ENCODE measurements at places on chromosomes 7 and 10.

DNA sequence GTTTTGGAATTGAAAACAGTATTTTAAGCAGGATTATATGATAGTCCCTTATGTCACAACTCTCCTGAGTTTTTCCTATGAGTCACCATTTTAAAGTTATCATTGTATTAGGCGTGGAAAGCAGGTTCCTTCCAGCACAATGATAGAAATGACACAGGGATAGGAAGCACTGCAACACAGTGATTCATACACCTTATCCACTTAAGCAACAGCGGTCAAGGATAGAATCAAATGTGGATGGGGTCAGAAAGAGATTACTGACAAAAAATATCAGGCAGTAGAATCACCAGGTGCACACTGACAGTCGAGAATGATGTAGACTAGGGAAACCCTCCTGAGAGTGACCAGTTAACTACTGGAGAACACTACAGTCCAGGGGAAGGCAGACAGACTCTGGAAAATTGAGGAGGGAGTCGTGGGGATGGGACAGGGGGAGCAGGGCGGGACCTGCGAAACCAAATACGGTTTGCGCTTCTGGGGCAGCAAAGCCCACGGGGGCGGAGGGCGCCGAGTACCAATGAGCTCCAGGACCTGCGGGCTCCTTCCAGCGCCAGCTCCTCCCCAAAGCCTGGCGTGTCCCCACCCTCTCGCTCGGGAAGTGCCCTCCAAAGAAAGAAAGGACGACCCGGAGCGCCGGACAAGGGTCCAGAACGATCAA lies 479 bp downstream of the PNPLA8 start:
- DNase-seq, result no peak

DNA sequence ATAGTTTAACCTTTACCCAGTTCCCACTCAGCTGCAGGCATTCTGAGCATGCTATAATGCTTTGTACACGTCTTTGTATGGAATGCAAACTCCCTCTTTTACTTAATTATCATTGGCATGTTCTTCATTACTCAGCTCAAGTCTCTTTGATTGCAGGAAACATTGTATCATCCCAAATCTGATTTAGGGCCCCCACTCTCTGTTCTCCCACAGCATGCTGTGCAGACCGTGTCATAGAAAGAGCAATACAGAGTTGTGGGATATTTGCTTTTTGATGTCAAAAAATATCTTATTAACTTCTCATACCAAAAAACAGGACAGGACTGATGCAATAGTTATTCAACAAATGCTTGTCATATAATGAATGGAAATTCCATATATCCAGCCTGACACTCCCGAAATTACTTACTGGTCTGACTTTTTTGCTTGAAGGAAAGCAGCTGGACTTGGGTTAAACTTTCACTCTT lies 1081.5 kb upstream of the C7orf33 start:
- DNase-seq, result no peak

DNA sequence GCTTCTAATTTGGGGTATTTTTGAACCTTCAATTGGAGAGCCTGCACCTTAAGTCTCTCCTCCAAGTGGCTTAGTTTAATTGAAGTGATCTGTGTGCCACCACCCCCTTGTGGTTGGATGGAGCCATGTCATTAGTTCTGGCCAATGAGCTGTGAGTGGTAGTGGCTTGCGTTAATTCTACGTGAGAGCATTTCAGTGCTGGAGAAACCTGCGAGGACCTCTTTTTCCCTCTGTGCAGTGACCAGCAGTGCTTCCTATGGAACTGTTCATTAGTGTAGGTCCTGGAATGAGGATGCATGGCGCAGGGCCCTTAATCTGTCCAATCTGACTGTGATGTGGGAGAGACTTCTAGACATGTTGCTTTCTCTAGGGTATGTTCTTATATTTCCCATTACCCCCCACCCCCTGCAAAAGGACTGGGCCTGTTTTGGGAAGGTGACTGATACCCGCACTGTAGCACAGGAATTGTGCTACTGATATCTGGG lies 3.8 kb downstream of the HILPDA start:
- no peak for DNase-seq

DNA sequence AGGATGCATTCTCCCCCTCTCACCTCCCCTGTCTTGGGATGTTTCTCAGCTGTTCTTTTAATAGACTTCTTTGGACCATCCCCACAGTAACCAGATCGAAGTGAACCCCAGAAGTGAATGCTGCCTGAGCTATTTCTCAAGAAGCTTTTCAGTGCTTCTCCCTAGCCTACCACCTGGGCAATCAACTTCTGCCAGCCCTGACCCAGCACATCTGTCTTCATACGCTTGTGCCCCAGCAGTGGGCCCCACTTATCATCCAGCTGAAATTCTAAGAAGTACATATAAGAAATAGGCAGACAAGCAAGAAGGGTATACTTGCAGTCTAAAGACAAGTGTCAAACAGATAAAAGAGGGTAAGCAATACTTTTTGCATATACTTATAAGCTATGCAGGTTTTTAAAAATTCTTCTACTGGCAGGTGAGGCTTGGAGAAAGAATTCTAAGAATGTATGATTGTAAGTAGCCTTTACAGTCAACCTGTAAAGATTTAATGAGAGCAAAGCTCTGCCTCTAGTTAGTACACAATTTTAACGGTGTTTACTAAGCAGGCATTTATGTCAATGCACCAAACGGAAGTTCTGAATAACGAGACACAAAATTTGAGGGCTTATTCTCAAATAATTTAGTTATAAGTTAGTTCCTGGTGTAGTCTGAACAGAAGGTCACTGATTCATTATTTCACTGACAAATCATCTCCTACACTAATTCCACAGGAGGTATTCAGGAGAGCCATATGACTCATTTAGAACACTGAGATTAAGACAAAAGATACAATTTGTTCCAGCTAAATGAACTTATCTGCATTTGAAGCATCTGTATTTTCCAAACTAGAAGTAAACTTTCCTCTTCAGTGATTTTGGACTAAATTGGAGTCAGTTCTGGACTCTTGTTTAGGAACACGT lies 83.3 kb downstream of the RNLS start:
- DNase-seq, result no peak

- DNase-seq, result no peak
These were observed 52.6 kb downstream of the FGFBP3 start for GRCh38 chr10:91856637-91857036.

GRCh38 chr7:127968547-127968946 lies 62.7 kb downstream of the LRRC4 start:
- no peak for DNase-seq

DNA sequence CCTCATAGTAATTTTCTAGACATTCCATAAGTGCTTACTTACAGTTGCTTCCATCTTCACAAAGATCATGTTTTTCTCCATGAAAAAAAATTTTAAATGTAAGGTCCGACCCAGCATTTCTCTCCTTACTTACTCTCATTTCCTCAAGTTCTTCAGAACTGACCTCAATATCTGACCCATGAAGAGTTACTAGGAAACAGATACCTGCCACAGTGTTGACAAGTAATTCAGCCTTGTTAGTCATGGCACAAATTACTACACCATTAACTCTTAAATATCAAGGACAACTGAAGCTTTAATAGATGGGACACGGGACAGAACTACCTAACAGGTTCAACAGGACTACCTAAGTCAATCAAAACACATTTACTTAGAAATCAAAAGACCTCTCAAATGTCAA lies 316.2 kb downstream of the POM121L12 start:
- DNase-seq, result no peak

GRCh38 chr7:30301751-30302150 lies 17.4 kb downstream of the ZNRF2 start:
- DNase-seq, result no peak

DNA sequence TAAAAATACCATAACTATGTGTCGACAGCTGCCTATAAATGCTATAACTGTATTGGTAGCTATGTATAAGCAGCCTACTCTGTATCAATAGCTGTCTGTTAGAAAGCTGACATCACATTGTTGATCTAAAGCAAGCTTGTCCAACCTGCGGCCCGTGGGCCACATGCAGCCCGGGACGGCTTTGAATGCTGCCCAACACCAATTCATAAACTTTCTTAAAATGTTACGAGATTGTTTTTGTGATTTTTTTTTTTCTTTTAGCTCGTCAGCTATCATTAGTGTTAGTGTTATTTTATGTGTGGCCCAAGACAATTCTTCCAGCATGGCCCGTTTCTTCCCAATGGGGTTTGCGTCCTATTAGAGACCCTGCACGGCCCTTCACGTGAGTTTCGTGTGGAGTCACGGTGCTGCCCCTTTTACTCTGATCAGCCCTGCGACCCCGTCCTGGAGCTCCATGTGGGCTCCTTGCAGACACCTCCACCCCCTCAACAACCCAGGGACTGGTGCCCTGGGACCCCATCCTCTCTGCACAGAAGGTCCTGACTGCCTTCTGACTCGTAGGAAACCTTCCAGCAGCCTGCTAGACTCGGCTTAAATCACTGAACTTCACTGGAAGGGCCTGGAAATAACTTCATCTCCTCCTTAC lies 4.5 kb upstream of the PRKAR1B start:
- no peak for DNase-seq

DNA sequence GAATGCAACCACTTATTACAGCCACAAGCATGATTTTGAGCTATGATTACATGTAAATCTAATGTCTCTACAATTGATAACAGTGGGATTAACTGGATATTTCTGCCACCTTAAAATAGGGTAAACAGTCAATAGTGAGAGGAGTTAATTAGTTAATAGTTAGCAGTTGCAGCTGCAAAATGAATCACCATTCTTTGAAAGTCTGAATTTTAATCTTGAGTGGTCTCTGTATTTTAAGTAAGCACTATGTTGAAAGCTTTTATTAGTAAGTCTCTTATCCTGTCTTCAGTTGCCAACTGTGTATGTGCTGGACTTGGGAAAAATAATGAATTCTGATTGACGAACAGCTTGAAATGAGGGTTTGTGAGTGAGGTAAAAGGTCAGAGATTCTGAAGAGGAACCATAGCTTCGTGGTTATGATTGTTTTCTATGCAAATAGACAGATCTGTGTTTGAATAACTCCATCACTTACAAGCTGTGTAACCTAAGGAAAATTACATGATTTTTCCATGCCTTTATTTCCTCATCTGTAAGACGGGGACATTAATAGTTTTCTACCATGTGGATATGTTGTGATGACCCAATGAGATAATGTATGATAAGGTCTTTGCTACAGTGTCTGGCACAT lies 75.2 kb downstream of the RNLS start:
- no peak for DNase-seq

- DNase-seq, result no peak
These were observed 451.7 kb downstream of the PLXNA4 start for GRCh38 chr7:132124575-132124974.

- no peak for DNase-seq
These were observed 146.6 kb downstream of the LCOR start for GRCh38 chr10:96978621-96979154.

DNA sequence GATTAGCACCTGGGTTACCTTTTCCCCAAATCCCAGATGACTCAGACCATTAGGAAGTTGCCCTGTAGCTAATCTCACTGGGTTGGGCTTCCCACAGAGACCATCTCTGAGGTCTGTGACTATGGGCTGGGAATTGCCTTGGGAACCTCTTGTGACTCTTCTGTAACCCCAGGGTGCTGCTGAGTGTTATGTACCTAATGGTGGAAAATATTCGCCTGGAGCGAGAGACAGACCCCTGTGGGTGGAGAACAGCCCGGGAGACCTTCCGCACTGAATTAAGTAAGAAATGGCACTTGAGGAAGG lies 20.0 kb downstream of the STRIP2 start:
- DNase-seq, result no peak

DNA sequence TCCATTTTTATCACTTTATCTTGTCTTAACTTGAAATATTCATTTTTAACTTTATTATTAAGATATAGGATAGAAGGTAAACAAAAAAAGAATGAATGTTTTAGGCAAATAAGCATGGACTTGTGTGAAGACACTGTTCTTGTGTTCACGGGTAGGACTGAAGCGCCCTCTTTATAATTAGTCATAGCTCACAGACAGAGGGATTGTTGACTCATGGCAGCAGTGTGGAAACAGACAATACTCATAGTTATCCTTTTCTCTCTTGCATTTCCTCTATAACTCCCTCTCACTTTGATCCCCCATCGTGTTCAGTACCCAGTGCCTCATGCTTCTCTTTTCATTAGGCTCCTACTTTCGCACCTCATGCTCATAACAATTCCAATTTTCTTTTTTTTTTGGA lies 731.8 kb downstream of the PHTF2 start:
- no peak for DNase-seq

- no peak for DNase-seq
These were observed 234.8 kb downstream of the PHTF2 start for GRCh38 chr7:78033410-78033809.
